ENCODE measurements at places on chromosomes 6 and 20. TPM values are rescaled to one million over a fixed set of nuclear protein-coding genes. Genes with fewer than 3 reads are reported as not detected.

The OPRM1 gene
- total RNA-seq, result 0.94 TPM

The C6orf15 gene
- total RNA-seq, result not detected

The NKAIN2 gene
- total RNA-seq, result 133 TPM

The PRELID3B gene
- total RNA-seq, result 42.9 TPM

The ETV7 gene
- total RNA-seq, result not detected
